ACHN (cell line): ENCODE measurements at places on chromosomes 2 and 18.

DNA sequence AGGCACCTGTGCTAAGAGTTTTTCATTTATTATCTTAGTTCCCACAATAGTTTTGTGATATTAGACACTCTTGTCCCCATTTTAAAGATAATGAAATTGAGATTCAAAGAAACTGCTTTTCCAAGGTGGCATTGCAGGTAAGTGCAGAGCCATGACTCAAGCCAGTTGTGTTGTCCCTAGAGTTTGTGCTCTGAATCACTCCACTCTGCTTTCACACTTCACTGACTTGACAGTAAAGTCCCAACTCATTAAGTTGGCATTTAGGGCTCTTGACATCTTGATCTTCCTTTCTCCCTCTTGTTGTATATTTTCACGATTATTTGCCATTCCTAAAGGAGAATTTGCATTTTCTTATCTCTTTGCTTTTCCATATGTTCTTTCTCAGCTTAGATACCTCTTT, 114.3 kb downstream of the DIS3L2 start:
- DNase-seq, result peak; percentile 76

GRCh38 chr2:133326652-133327397, 241.4 kb downstream of the NCKAP5 start:
- DNase-seq, result peak; percentile 48

GRCh38 chr2:142681952-142682351, 195.5 kb upstream of the KYNU start:
- DNase-seq, result no peak

DNA sequence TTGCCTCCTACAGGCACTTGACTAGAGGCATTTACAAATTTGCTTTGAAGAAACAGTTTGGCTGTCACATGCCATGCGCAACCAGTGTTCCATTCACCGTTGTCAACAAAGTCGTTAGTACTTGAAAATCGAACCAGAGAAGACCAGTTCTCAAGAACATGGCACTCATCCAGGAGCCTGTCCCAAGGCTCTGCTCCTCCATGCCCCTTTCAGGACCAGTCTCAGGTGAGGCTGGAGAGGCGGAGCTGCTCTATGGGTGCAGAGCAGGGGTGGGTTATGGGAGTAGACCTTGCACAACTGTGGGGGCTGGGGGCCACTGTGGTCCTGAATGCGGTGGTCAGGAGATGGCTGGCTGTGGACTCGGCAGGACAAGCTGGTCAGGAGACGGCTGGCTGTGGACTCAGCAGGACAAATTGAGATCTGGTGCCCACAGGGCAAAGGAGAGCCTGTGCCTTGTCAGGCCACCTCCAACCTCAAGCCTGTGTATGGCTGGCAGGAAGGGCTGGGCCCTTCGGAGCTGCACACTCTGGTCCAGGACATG, 12.3 kb upstream of the ATP9B start:
- no peak for DNase-seq

- no peak for DNase-seq
Measured at GRCh38 chr2:224952936-224953657, 89.2 kb downstream of the DOCK10 start.

DNA sequence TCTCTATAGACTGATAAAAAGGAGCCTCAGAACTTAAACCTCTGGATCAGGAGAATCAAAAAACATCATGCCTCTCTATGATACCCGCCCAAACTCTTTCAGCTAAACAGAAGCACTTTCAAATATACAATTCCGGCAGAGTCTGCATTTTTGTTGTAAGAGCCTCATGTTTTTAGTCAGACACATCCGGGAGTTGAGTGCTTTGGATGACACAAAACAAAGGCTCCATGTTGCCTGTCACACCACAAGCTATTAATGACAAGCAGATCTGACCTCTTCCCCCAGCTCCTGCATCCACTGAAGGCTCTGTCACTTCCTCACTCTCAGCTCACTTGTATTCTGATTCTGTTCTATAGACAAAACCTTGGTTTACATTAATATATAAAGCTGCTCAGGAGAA, 33.2 kb downstream of the SLC38A11 start:
- DNase-seq, result no peak

DNA sequence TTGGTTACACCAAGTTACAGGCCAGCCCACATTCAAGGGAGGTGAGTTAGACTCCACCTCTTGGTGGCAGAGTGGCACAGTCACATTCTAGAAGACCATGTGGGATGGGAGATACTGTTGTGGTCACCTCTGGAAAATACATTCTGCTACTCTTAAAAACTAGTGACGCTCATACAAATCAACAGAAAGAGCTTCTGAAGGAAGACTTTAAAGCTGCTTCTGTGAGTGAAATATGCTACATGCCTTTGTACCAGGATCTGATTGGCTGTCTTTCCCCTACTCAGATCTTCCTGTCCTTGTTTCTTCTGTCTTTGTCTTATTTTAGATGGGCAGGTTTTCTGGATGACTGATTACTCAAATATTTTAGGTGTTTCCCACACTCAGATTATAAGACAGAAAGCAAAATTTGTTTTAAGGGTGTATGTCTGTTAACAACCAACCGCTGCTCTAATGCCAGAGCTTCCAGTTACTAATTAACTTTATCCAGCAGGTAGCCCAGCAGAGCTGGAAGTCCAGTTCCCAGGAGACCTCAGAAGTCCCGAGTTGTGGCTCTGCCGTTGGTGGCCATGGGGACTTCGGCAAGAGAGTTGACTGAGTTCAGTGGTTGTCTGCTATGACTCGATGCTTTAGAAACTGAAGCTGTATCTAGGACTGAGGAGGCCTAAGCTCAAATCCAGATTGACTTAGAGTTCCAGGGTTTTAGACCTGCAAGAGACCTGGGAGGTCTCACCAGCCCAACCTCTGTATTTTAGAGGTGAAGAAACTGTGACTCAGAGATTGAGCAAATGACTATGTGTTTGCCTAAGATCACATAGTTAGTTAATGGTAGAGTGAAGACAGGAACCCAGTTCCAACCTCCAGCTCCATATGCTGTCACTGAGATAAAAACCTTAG, 7.4 kb downstream of the IL1R2 start:
- peak; percentile 10 for DNase-seq

- no peak for DNase-seq
Measured at GRCh38 chr2:102397209-102397608, 25.8 kb upstream of the IL18RAP start.

DNA sequence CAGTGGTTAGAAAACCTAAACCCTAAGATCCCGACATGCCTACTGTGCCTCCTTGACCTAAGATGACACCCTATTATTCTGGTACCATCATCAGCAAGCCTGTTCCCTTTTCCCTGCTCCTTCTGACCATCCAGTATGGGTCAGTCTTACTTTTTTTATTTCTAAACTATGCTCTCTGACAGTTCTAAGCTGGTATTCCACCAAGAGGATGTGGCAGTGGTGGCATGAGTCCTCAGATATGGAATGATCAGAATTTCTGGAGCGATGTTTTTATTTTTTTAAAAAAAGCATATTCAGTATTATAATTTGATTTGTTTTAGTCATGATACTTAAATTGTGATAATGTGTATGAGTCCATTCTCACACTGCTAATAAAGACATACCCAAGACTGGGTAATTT, 145.9 kb upstream of the LHCGR start:
- DNase-seq, result no peak

- DNase-seq, result no peak
Measured at GRCh38 chr2:47086571-47086970, 68.5 kb downstream of the STPG4 start.

- no peak for DNase-seq
Measured at GRCh38 chr2:46774499-46775228, 140.9 kb downstream of the MCFD2 start.

DNA sequence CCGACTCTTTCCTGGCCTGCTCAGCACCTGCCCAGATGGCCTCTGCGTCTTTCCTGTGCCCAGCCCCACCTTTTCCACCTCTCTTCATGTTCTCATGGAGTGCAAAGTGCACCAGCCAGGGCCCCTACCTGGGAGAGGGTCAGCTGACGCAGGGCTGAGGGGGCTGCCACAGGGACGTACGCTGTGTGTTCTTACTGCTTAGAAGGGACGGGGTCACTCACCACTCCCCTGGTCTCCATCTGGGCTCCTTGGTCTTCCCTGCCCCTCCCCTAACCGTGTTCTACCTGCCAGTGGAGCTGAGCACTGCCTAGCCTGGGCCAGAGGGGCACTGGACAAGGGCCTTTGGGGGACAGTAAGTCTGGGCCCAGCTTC, 8.6 kb downstream of the ERFE start:
- no peak for DNase-seq

DNA sequence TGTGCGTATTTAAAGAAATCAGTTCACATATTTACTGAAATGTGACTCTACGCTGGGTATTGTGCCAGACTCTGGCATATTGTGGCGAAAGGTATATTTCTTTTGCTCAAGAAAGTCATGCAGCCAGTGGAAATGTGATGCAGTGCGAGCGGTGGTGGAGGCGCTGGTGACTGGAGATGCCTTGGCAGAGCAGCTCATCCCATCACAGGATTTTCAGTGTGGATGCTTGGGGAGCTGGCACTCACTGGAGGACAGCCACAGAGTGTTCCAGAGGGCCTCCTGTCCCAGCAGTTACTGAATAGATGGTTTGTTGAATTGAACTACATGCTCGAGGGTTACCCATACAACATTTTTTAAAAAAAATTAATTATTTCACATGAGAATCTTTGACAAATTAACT, 117.6 kb downstream of the ZNF407 start:
- DNase-seq, result no peak

DNA sequence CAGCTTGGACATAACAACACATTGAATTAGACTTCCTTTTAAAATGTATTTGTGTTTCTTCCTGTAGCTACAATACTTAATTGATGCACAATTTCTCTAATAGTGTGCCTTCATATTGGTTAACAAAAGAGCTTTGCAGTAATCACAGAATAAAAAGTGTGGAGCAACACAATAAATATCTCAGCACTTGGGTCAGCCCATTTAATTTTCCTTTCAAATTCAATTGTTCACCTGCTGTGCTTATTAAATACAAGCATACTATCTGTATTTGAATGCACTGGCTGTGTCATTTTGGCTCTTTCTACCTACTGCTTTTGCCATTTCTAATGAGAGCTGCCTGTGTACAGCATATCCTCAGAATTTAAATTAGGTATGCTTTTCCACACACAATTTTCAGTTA, 1641.3 kb upstream of the SLC39A10 start:
- DNase-seq, result no peak

GRCh38 chr2:54428108-54428831, 27.9 kb upstream of the SPTBN1 start:
- no peak for DNase-seq

DNA sequence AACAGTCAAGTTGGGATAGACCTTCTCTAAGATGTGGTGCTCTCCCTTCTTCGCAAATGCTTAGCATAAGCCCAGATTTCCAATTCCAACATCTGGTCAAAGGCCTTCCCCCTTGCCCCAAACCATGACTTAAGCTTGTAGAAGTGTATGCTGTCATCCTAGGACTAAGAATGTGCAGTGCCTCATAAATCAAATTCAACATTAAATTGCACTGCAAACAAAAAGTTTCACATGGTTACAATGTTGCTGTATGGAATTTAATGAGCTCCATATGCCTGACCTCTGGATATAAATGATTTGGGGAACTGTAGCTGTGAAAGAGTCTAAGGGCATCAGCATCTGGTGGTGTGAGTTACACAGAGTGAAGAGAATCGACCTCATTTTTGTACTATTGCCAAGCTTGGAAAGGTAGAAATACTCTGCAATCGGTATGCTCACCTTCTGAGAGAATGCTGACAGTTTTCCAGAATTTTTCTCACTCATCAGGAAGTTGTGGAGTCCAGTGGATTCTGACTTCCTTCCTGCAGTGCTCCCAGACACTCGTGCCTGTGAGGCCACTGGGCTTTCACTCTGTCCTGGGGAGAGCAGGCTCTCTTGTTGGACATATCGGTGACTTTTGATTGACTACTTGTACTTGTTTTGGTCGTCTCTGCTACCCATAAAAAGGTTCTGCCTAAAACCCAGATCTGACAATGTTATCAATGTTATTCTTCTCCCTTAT, 40.6 kb downstream of the FASTKD2 start:
- DNase-seq, result no peak

DNA sequence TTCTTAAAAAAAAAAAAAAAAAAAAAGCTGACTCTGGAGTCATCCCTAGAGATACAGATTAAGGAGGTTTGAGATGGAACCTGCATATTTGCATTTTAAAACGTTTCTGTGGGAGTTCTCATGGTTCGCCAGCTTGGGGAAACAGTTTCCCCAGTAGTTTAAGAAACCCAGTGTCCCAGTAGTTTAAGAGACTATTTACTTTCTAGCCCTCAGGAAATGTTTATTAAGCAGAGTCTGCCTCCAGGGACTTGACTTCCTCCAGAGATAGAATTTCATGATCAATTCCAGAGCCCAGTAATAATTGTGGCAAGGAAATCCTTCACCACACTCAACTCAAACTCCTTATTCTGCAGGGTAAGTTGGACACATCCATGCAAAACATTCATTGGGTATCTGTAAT, 39.1 kb downstream of the DIPK1C start:
- DNase-seq, result no peak

DNA sequence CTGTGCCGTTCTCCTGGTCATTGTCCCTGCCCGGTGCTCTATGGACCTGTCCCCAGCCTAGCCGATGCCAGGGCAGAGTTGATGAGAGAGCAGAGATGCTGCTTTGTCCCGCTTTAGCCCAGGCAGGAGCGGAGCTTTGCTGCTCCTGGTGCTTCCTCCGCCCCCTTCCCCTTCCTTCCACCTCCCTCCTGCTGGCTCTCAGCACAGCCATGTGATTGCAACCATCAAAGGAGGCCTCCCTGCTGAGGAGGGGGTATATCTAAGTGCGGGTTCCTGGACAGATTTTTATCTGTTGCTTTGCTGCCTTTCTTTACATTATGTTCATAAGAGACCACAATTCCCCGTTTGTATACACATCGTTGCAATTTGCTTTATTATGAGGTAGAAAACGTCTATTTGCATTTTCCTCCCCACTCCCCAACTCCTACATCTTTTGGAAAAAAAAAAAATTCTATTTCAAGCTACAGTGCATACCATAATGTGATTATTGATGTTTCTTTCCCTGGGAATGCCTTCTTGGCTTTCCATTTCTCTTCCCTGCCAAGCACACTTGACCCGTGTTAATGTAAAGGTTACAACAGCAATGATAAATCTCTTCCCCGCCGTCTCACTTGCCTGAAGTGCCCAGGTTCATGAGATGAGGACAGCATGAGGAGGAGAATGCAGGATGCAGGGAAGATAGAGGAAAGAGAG, 25.4 kb downstream of the ALPK2 start:
- no peak for DNase-seq

DNA sequence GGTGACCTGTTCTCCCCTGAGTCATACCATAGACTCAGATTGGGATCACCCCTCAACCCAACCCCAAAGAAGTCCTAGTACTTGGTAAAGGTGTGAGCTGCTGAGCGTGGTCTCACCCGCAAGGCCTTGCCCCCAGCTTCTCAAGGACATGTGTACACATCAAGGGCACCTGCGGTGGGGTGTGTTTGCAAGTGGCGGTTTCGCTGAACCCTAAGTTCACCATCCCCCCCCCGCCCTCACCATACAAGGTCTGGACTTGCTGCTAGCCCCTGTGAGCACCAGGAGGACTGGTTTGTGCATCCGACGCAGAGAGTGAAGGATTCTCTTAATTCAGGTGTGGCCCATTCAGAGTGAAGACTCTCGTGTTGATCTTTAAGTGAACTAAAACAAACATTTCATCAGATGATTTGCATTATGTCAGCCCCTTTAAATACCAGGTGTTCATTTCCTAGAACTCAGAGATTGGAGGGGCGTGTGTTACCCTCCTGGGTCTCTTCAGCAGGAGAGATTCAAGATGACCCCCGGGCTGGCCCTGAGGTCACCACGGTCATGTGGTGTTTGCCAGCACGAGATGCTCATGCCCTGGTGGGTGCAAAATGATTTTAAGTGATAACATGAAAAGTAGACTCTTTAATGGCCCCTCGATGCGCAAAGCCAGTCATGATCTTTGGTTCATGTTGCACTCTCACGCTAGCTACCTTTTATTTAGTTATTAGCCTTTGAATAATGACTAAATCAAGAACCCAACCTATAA, 27.8 kb downstream of the MTERF4 start:
- no peak for DNase-seq
